ENCODE measurements at places on chromosomes 3 and 15. TPM values are rescaled to one million over a fixed set of nuclear protein-coding genes. Genes with fewer than 3 reads are reported as not detected.

RASA2 gene
- 6.0 TPM for polyA plus RNA-seq

SLC2A2 gene
- polyA plus RNA-seq = not detected

CTXND1 gene
- polyA plus RNA-seq = 0.22 TPM

NR1I2 gene
- 0.13 TPM for polyA plus RNA-seq

ACAP2 gene
- polyA plus RNA-seq = 9.9 TPM

OR5K2 gene
- polyA plus RNA-seq = not detected

AADAC gene
- polyA plus RNA-seq = 4.7 TPM

CHL1 gene
- polyA plus RNA-seq = 17.1 TPM

KIF15 gene
- 0.67 TPM for polyA plus RNA-seq

MOBP gene
- polyA plus RNA-seq = not detected

GUCA1C gene
- not detected for polyA plus RNA-seq

CCR8 gene
- polyA plus RNA-seq = not detected

HYPK gene
- 30.6 TPM for polyA plus RNA-seq

DAZL gene
- not detected for polyA plus RNA-seq

DOCK3 gene
- 0.09 TPM for polyA plus RNA-seq

TCF12 gene
- polyA plus RNA-seq = 16.6 TPM

RTP1 gene
- not detected for polyA plus RNA-seq

LRTM1 gene
- not detected for polyA plus RNA-seq

CLDN18 gene
- 32.5 TPM for polyA plus RNA-seq

TMEM158 gene
- 0.56 TPM for polyA plus RNA-seq

SI gene
- polyA plus RNA-seq = 0.12 TPM

GPR87 gene
- polyA plus RNA-seq = 0.04 TPM

MRPS22 gene
- polyA plus RNA-seq = 38.5 TPM

CACNA2D3 gene
- 0.30 TPM for polyA plus RNA-seq

ZDHHC19 gene
- polyA plus RNA-seq = 0.89 TPM

BMF gene
- polyA plus RNA-seq = 1.9 TPM

LSMEM2 gene
- 0.15 TPM for polyA plus RNA-seq

NR2E3 gene
- polyA plus RNA-seq = not detected

All from adipose tissue (tissue), 3 donors.